ENCODE measurements at places on chromosomes 1 and 21.
A peak's percentile ranks its signal among the peaks of the same experiment; 100 is the strongest.

GRCh38 chr1:22487781-22488180, 36.1 kb downstream of the ZBTB40 start:
- no peak for DNase-seq

DNA sequence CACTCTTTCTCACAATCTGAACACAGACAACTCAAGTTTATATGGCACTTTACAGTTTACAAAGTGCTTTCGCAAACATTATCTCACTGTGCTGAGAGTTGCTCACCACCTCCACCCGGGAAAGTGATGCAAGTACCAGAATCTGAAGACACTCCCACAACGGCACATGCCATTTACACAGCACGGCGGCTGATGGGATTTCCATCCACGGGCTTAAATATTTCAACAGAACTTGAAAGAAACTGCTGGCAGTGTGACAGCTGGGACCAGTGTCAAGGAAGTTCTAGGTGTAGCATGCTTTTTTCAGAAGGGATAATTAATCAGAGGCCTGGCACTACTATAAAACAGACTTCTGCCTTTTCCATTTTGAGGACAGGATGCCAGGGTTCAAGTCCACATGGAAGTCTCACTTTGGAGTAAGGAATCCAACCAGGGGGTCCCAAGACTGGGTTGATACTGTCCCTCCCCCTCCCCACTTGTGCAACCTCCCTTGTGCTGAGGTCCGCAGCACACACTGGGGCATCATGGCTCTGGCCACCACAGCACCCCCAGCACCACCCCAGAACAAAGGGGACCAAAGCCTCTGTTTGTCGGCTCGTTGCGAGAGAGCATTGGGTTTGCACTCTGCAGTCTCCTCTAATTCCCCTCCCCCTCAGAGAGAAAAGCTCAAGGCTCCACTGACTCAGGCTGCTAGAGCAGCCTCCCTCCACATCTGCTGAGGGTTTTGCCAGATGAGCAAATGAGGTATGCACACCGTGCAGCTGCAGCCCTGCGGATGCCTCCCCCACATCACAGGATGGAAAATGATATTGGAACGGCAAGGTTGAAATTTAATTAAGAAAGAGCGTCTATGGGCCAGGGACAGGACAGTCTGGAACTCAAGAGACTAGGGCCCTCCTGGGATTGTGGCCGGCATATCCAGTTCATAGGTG, 154.9 kb downstream of the TGFBR3 start:
- no peak for DNase-seq

DNA sequence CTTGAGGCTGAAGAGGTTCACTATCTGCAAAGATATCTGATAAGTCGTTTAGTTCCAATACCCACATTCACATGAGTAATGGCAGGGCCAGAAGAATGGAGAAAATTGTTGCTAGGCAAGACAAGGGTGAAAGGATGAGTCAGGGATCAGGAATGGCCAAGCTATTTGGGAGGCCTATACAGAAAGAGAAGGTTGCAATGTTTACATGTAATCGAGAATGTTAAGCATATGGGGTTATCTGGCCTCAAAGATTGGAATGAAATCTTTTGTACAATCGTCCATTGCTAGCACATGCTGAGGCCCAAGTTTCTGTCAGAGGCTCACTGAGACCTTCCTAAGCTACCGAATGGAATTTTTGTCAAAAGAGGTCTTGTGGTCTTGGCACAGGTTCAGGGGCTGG, 299.9 kb upstream of the PLD5 start:
- no peak for DNase-seq

- DNase-seq = no peak
Measured at GRCh38 chr1:155769257-155769656, 80.4 kb downstream of the DAP3 start.

- DNase-seq = no peak
Measured at GRCh38 chr1:226344441-226345259, 35.7 kb upstream of the LIN9 start.

GRCh38 chr1:232643251-232643650, 13.3 kb upstream of the SIPA1L2 start:
- DNase-seq = no peak

- peak; percentile 48 for DNase-seq
Measured at GRCh38 chr21:34029743-34030528, 43.4 kb upstream of the MRPS6 start.

GRCh38 chr1:226762988-226763904, 24.2 kb upstream of the ITPKB start:
- no peak for DNase-seq

GRCh38 chr1:116127848-116128540, 16.8 kb downstream of the MAB21L3 start:
- DNase-seq = no peak

GRCh38 chr1:59880735-59881134, 45.8 kb downstream of the CYP2J2 start:
- DNase-seq = no peak

- no peak for DNase-seq
Measured at GRCh38 chr1:42319128-42319851, 15.7 kb downstream of the FOXJ3 start.

GRCh38 chr1:91683598-91683951, 182.9 kb downstream of the CDC7 start:
- no peak for DNase-seq

DNA sequence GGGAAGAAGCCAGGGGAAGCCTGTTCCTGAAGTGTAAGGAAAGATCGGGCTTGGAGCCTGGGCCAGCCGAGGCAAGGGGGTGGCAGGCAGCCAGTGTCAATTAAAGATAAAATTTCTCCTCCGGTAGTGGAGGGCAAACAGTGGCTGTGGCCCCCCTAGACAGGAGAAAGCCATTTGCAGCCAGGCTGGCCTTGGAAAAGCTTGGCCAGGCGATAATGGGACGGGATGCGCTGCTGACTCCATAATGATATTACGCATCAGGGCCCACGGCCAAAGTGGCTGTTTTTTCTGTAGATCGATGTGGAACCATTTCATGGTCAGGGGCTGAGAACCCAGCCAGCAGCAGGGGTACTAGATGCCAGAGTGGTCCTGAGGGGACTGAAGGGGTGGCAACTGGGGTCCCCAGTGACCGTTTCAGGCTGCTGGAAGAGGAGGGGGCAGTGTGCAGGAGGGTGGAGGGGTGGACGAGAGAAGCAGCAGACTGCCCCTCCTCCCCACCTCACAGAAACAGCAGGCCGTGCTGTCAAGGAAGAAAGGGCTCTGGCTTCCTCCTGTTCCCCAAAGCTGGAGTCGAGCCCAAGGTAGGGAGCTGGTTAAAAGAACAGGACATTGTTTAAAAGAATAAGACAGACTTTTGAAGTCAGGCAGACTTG, 25.2 kb downstream of the KCNC4 start:
- DNase-seq = no peak
